Putamen (tissue), 1 donor: ENCODE measurements at places on chromosomes 1 and 21.

- peak; percentile 37 for DNase-seq
Measured at GRCh38 chr1:153922076-153922971, 448 bp downstream of the GATAD2B start.

GRCh38 chr1:43570277-43570676, 39.6 kb downstream of the PTPRF start:
- DNase-seq = no peak

DNA sequence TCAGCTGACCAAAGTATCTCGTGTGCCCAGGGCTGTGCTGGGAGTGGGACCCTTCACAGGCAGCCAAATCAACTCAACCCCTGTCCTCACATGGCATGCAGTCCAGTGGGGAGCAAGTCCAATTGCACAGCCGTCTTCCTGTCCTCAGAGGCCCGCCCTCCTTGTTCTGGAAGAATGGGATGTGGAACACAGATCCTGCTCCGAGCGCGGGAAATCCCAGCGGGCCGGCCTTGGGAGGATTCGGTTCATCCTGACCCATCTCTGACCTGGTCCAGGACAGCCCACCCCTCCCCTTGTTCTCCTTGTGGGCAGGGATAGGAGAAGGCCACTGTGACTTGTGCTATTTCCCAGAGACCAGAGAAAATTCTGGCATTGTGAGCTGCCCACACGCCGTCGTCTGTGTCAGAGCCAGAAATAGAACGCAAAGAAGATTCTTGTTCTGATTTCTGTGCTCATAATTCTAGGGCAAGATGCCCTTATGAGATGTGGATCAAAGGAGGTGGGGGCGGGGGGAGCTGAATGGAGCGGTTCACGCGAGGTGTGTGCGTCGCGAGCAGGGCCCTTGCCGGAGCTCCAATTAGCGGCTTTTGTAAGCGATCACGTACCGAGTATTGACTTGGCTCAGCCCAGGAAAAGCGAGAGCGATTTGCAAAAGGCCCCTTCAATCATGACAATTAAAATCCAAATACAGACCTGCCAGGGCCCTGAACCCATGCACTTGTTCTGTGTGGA, 79.2 kb downstream of the AJAP1 start:
- DNase-seq = peak; percentile 56

- no peak for DNase-seq
Measured at GRCh38 chr1:13622446-13622845, 38.8 kb downstream of the PDPN start.

DNA sequence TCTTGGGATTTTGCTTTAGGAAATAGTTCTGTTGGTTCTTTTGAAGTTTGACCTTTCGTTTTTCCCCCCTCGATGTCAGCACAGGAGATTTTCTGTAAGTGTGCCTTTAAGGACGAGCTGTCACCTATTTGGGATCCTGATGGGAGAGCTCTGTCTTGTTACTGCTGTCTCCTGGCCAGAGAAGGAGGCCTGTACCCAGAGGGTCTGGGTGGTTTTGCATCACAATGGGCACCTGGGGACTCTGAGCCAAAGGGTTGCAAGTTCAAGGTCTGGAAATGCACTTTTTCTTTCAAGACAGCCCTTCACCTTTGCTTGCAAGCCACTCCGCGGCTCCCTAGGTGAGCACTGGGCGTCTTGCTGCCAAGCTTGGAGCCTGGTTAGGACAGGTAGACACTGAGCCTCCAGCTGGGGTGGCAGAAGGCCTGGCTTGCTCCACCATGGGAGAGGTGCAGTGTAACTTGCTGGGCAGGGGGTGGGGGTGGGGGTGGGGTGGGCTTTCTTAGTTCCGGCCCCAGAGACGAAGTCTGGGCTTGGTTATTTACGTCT, 2.9 kb downstream of the AJAP1 start:
- no peak for DNase-seq

DNA sequence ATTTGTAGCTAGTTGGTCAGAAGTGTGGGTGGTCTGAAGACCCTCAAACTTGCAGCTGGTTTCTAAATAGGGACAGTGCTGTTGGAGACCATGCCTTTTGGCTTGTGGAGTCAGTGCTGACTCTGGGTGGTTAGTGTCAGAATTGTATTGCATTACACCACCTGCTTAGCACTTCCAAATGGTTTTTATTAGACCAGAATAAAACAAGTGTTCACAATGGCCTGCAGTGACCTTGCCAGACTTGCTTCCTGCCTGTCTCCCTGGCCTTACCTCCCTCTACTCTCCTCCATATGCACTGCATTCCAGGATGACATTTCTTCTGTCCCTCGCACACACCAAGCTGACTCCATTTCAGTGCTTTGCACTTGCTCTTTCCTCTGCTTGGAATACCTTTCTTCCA, 72.7 kb upstream of the CNIH3 start:
- DNase-seq = no peak

GRCh38 chr1:12469493-12469892, 148.5 kb downstream of the DHRS3 start:
- no peak for DNase-seq

GRCh38 chr1:18132711-18133541, 25.3 kb downstream of the IGSF21 start:
- no peak for DNase-seq

DNA sequence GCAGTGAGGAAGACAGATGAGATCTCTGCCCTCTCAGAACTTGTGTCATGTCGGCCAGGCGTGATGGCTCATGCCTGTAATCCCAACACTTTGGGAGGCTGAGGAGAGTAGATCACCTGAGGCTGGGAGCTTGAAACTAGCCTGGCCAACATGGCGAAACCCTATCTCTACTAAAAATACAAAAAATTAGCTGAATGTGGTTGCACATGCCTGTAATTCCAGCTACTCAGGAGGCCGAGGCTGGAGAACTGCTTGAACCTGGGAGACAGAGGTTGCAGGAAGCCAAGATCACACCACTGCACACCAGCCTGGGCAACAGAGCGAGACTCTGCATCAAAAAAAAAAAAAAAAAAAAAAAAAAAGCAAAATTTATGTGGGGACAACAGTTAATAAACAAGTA, 40.9 kb upstream of the RALGPS2 start:
- no peak for DNase-seq

- peak; percentile 84 for DNase-seq
Measured at GRCh38 chr1:26500488-26501175, 28.4 kb downstream of the HMGN2 start.

DNA sequence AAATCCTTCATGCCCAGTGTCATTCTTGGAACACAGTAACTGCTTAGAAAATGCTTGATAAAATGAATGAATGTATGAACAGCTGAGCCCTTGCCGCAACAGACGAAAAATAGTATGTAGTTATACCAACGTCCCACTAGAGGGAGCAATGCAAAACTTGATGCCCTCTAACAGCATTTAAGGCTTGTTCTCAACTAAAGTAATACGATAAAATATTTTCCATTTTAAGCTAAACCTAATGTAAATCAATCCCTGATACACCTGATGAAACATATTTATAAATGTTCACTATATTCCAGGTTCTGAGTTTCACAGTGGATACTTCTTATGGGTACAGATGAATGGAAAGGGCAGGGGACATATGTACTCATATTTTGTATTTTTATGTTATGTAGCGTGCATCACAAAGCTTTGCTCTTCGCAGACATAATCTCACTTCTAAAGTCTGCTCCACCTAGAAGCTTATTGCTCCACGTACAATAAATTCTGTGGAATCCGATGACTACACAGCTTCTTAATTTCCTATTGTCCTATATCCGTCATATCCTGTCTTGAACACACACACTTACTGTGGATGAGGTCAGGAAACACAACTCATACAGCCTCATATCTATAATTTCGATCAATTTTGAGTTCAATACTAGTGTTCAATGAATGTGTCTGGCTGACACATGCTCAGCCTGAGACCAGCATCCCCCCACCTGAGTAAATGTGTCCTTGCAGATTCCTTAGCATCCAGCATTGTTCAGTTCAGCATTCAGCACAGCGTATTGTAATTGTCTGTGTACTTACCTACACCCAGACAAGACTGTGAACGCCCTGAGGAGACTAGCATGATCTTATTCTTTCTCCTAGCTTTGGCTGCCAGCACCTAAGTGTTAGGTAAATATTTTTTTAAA, 4.4 kb upstream of the UTP25 start:
- peak; percentile 34 for DNase-seq

DNA sequence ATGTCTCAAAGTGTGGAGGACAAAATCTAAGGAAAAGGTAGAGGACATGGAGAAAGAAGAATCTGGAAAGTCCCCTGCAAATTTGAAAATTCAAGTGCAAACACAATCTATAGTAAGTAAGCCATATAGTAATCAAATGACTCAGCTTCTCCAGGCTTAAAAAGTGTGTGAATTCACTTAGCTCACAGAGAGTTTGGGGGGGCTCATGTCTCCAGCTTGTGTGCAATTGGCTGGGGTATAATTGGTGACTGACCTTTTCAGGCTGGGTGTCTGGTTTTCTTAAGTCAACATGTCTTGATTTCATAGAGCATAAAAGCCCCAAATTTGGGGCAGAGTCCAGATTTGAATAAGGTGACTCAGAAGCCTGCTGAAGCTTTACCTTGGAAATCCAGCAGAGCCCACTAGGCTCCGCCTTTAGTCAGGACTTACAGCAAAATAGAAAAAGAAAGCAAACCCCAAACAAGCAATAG, 8.6 kb downstream of the CLDN14 start:
- DNase-seq = no peak

GRCh38 chr1:108749081-108749480, 2.6 kb downstream of the STXBP3 start:
- no peak for DNase-seq

GRCh38 chr1:209046058-209046417, 537.5 kb upstream of the CAMK1G start:
- no peak for DNase-seq

- no peak for DNase-seq
Measured at GRCh38 chr1:31423418-31423947, 10.5 kb downstream of the SERINC2 start.

DNA sequence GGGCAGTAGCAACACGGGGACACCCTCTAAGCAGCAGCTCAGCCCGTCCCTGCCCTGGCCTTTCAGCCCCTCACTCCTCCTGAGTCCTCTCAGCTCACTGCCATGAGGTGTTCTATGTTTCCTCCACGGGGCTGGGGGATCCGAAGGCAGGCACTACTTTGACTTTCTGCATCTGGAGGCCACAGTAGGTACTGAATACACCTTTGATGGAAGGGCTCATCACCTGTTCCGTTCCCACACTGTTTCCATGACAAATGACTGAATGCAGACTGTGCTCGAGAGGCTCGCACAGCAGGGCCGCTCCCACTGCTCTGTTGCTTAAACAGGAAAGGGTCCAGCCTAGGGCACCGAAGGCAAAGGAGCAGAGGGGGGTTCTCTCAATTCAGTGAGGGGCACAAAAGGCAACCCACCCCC, 77.6 kb upstream of the DNAH14 start:
- no peak for DNase-seq

DNA sequence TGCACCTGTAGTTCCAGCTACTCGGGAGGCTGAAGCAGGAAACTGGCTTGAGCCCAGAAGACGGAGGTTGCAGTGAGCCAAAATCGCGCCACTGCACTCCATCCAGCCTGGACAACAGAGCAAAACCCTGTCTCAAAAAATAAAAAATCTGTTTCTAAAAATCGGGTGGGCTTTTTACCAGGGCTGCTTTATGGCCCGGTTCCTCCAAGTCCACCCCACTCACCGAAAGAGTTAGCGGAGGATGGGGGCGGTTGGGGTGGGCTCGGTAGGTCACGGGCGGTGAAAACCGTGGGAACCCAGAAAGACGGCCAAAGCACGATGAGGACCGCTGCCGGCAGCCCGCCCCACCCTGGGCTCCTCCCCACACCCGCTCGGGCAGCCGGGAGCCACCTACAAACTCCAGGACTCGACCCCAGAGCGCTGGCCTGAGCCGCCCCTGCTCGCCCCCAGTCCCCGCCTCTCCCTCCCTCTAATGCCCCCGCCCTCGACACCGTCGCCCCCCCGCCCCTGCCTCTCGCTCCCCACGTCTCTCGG, 846 bp upstream of the PER3 start:
- no peak for DNase-seq

GRCh38 chr1:153613406-153613805, 469 bp upstream of the S100A16 start:
- DNase-seq = no peak

- DNase-seq = no peak
Measured at GRCh38 chr21:34509151-34509550, 2.9 kb downstream of the KCNE1 start.

- peak; percentile 46 for DNase-seq
Measured at GRCh38 chr1:172429331-172430127, 9.0 kb downstream of the C1orf105 start.

GRCh38 chr1:31297277-31298247, 730 bp downstream of the ZCCHC17 start:
- DNase-seq = no peak

DNA sequence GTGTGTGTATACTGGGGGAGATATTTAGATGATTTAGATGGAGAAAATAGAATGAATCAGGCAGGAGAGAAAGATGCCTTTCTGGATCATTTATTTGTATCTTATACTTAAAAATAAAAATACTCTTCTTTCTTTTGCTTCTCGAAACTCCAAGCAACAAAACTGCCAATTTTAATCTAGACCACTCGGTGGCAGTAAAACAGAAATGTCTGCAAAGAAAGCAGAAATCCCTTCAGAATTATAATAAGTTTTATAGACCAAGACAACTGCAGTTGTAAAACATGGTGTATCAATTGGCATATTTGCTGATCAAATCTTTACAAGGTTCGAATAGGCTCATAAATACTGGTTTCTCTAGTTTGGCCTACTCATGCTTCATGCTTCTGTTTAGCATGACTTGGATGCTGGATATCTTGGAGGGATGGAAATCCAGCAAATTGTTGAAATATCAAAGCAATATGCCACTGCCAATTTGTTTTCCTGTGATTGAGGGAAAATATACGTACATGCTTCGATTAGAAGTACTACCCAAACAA, 15.1 kb upstream of the C1orf87 start:
- no peak for DNase-seq

- no peak for DNase-seq
Measured at GRCh38 chr1:19695772-19696171, 31.1 kb downstream of the HTR6 start.

DNA sequence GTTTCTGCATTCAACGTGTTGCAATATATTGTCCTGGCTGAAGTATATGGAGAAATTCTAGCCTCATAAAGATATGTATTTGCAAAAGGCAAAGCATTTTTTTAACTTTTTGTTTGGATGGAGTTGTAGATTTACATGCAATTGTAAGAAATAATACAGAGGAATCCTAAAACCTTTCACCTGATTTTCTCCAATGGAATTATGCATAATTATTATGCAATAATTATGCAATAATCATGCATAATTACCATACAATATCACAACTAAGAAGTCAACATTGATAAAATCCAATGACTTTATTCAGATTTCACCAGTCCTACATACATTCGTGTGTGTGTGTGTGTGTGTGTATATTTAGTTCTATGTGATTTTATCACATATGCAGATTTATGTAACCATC, 7.5 kb upstream of the MAP3K21 start:
- DNase-seq = no peak

- peak; percentile 30 for DNase-seq
Measured at GRCh38 chr1:212608959-212609700, 569 bp downstream of the ATF3 start.

DNA sequence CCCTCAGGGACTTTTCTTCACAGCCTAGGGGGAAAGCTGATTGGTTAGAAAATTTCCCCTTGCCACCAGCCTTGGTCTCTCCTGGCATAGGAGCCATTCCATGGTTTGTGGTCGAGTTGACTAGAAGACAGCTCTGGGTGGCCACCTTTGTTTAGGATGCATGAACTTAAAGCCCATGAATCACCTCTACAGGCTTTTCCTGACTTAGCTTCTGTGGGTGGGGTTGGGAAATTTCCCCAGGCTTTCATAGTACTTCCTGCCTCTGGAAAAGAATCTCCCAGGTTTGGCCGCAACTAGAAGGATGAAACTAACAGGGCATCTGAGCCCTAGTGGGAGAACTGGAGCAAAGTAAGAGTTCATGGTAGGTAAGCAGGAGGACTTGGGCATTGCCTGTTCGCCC, 72.6 kb downstream of the SNRPE start:
- DNase-seq = no peak
